G401 (cell line): ENCODE measurements at places on chromosomes 5 and 9. TPM values are rescaled to one million over a fixed set of nuclear protein-coding genes. Genes with fewer than 3 reads are reported as not detected.

Gene CXXC5
- total RNA-seq: 280 and 322 TPM in 2 replicates

GRCh38 chr5:54243483-54244080 lies 66.8 kb downstream of the ARL15 start:
- peak; percentile 26 for DNase-seq

DNA sequence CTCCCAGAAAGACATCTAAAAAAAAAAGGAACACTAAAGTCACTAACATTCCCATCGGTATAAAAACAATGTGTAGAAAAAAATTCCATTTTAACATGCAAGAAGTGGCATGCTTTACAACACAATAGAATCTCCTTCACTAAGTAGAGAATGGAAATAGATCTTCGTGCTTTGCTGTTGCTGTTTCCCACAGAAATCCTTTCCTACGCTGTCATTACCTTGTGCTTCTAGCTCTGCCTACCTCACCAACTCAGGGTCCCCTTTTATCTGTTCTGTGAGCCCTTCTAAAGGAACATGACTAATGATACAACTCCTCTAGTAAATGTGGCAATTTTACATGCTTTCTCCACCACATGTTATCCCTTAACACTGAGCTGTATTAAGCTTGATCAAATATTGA lies 202.9 kb downstream of the MCTP1 start:
- peak; percentile 44 for DNase-seq

DNA sequence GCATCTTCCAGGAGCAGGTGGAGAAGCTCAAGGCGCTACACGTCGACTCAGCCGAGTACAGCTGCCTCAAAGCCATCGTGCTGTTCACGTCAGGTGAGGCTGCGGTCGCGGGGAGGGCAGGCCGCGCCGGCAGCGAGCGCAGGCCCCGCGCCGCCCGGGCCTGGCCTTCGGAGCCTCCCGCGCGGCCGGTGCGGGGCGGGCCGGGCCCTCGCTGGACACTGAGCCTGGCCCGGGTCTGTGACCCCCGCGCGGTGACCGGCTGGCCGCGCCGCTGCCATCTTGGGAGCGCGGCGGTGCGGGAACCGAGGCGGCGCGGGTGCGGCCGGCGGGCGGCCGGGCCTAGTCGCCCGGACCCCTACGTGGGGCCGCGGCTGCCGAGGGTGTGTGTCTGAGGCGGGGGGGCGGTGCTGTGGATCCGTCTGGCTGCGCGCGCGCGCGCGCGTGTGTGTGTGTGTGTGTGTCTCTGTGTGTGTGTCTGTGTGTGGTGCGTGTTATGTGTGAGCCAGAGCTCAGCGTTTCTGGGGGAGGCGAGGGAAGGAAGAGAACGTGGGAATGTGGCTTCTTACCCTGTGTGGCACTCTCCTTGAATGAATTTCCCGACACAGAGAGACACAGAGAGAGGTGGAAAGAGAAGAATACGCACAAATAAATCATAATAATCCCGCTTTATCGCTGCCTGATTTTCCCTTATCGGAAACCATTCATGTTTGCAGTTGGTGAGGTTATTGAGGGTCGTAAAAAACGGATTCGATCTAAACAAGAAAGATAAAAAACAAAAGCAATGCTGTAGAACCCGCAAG lies 5.5 kb downstream of the NR2F1 start:
- DNase-seq: peak; percentile 67

GRCh38 chr5:175685701-175686350 lies 28.0 kb downstream of the HRH2 start:
- DNase-seq: no peak

DNA sequence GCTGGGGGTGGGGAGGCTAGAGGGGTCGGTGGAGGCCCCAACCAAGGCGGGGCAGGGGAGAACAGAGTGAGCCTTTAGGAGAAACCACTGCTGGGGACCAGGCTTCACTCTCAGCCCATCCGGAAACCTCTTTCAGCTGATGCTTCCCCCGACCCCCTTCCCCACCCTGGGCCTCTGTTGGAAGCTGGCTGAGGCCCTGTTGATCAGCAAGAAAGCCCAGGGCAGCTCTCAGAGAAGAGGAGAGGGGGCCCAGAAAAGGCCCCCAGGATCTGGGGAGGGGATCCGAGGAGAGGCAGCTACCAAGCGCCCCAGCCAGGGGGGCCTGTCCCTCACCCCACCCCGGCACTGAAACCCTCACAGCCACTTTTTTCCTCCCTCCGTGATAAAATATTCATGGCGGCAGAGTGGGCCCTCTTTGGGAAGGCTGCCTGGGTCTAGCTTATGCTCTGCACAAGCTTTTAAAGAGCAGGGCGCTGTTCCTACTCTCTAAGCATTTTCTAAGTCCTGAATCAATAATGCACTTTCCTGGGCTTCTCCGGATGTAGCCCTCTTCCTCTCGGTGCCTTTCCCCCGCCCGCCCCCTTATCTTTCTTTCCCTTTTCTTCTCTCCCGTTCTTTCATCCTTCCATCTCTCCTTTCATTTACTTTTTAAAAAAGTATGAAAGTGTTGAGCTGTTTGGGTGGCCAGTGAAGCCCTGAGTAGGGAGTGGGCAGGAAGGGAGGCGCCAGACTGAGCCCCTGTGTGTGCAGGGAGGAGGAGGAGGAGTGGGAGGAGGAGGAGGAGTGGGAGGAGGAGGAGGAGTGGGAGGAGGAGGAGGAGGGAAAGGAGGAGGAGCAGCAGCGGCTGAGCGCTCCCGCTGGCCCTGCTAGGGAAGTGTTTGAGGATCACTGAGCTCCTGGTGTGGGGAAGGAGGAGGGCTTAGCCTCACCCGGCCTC lies 23.5 kb downstream of the NTNG2 start:
- no peak for DNase-seq
